ENCODE measurements at places on chromosomes 2 and 18.

DNA sequence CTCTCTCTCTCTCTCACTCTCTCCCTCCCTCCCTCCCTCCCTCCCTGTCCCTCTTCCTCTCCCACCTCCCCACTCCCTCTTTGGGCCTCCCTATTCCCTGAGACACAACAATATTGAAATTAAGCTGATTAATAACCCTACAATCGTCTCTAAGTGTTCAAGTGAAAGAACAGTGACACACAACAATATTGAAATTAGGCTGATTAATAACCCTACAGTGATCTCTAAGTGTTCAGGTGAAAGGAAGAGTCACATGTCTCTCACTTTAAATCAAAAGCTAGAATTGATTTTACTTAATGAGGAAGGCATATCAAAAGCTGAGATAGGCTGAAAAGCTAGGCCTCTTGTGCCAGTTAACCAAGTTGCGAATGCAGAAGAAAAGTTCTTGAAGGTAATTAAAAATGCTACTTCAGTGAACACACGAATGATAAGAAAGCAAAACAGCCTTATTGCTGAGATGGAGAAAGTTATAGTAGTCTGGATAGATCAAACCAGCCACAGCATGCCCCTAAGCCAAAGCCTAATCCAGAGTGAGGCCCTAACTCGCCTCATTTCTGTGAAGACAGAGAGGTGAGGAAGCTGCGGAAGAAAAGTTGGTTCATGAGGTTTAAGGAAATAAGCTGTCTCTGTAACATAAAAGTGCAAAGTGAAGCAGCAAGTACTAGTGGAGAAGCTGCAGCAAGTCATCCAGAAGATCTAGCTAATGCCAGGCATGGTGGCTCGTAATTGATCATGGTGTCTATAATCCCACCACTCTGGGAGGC is 21.3 kb downstream of the MALT1 start:
- DNase-seq, result no peak

DNA sequence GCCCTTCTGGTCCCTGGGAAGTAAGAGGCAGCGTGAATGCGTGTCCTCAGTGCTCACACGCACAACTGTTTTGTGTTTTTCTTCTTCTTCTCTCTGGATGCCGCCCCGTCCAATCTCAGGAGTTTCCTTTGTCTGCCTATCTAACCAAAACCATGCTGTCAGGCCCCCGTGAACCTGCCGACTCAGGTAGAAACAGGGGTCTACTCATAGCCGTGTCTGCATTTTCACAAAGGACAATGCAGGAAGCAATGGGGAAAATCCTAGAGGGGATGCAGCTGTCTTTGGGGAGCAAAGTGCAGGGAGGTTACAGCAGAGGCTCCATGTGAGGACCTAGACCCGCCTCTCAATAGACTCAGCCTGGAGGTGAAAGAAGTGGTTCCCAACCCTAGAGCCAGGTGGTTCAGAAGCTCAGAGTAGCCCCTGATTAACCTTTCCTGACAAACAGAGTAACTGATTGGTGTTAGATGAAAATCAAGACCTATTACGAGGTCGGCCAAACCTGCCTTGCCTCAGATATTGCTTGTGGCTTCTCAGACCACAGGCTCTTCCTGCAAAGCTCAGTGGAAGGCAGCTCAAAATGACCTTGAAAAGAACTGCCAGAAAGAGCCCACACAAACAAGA is 49.3 kb downstream of the CD226 start:
- no peak for DNase-seq

GRCh38 chr2:5982193-5982902 is 290.2 kb downstream of the SOX11 start:
- no peak for DNase-seq

DNA sequence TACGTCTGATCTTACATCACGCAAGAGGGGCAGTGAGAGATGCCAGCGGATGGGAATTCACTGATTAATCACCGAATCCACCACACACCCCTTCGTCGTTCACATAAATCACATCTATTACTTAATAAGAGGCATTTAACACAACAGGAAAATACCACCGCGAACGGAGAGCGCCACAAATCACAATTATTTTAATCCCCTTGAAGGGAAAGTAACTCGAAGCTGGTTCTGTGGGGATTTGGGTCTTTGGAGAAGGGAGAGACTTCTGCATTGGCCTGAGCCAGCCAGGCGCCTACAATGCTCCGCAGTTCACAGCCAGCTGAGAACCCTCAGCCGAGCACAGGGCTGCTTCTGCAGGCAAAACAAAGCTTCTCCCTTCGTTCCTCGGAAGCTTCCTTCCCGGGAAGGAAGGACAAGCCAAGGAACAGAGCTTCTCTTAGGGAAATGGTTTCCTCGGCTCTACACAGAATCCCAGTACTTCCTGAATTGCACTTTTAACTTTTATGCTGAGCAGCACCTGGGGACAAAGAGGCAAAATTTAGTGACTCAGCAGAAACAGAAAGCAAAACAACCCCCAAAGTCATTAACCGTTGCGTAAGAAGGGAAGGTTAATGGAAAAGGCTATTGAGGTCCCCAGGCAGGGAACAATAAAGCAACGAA is at the start of gene LRP1B:
TSS of gene LRP1B (minus strand) at position 7 of the 660 bp plus-strand sequence. CDS start 287 bp downstream, outside the sequence.
- DNase-seq, result no peak

GRCh38 chr2:191014653-191015020 is 666 bp upstream of the STAT1 start:
- no peak for DNase-seq

DNA sequence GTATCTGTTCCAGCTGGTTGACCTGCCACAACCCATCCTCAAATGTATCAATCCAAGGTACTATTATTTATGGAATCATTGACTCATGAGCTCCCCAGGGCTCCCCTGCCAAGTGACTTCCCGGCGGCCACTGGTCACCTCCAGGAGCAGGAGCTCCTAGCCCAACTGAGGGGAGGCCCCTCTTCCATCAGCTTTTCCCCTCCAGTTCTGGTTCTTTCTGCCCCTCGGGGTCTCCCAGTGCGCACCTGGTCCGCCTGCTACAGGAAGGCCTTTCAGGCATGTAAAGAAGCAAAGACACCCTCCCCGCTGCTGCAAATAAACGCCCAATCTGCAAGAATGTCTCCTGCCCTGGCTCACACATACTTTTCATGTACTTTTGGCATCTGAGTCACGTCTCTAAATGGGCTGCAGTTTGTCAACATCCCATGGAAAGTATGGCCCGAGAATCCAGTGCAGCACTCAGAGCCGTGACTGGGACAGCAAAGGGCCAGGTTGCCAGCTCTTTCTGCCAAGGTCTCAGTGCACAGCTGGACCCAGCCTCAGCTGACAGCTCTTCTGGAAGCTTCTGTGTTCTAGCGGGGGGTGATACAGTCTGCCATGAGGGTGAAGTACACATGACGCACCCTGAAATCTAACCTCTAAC is 41.4 kb downstream of the KLHL29 start:
- no peak for DNase-seq

DNA sequence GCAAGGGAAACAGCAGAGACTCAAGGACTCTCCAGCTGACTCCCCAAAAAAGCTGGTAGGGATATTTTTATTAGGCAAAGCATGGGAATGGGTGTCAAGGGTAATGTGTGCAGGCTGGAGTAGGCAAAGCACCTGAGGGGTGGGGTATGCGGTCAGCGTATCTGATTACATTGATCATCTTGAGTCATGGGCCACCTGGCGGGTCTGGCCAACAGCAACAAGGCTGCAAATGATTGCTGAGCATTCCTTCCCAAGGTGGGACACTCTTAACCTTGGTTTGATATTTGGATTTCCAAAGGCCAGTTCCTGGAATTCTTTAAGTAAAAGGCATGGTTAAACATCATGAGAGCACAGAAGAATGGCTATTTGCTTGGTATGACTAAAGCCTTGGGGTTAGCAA is 32.6 kb upstream of the CCBE1 start:
- no peak for DNase-seq

DNA sequence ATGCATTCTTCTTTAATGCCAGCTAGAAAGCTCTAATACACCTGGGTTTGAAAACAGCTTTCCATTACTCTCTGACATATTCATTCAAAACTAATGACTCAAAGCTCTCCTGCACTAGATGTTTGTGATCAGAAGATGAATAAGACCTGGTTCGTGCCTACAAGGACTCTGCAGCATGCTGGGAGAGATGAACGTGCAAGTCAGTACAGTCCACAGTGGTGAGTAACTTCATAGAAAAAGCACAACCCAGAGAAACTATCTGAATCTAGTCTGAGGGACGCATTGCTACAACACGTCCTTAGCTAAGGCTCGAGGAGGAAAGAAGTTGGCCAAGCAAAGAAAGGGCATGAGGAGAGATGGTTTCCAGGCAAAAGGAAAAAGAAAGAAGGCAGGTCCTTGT is 234.3 kb downstream of the OSR1 start:
- DNase-seq, result peak; percentile 92

DNA sequence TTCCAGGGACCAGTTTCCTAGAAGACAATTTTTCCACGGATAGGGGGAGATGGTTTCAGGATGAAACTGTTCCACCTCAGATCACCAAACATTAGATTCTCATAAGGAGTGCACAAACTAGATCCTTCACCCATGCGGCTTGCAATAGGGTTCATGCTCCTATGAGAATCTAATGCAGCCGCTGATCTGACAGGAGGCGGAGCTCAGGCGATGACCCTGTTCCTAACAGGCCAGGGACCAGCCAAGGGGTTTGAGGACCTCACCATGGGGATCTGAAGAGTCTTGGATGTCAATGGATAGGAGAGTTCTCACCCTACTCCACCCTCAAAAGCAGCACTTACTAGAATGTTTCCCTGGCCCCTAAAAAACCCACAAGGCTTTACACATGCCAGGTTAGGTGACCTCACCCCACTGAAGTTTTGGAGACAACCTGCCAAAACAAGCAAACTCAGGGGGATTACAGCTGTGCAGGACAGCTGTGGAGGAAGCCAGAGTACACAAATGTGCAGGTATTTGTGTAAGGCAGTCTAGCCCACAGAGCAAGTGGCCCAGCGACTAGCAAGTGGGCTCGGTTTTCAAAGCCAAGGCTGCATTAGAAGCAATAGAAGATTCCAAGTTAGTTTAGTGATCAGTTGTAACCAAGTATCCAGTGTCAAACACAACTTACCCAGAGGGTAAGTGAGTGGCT is 3.9 kb downstream of the EVA1A start:
- no peak for DNase-seq

- no peak for DNase-seq
Measured at GRCh38 chr2:161102770-161103450, 57.3 kb upstream of the TANK start.

DNA sequence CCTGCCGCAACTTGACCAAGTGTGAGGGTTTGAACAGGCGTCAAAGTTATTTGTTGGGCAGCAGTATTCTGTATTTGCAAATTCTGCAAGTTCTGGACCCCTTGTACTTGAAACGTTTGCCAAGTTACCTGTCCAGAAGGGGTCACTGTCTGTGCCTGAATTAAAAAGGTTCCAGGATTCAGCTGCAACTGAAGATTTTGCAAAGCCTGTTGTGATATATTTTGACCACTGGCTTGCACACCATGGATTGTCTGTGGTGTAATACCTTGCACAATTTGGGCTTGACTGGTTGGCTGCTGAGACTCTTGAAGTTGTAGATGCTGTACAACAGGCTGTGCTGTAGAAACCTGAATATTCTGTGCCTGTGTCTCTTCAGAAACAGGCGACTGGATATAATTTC is 10.2 kb downstream of the SP3 start:
- no peak for DNase-seq

GRCh38 chr2:6474161-6475140 is 391.3 kb downstream of the CMPK2 start:
- no peak for DNase-seq

DNA sequence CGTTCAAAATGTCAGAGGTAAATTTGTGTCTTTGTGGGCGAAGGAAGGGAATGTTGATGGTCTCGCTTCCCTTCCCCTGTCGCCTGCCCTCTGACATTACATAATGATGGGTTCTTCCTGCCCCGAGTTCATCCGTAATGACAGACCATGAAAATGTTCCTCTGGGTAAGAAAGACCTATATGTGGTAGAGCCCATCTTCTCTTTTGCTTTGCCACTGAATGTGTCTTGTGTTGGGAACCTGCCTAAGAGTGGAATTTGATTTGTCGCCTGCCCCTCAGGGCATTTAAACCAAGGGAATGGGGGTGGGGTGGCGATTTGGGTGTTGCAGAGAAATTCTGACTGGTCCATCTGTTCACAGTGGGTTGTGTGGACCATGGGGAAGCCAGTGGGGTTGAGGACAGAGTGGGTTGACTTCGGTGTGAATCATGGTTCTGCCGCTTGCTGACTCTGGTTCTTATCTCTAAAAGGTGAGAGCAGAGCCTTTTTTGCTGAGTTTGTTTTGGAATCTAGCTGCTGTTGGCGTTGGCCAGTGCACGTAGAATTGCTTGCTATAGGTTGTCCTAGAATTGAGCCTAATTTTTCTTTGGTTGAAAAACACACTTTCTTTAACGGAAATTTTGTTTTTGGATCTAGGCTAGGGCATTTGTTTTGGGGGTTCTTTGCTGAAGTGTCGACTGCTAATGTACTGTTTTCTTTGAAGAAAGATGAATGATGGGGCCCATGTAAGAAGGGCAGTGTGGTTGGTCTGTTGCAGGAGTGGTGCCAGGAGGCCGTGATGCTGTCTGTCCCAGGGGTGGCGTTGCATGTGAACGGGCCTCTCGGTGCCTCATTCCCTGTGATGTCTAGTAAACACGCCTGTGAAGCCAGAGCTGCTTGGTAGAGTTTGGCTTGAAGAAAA is 1.3 kb downstream of the INPP4A start:
- DNase-seq, result no peak

GRCh38 chr2:211957799-211958198 is 580.8 kb downstream of the ERBB4 start:
- DNase-seq, result no peak

GRCh38 chr2:237452861-237453260 is 34.2 kb upstream of the MLPH start:
- DNase-seq, result peak; percentile 55

- DNase-seq, result no peak
Measured at GRCh38 chr2:135736546-135736945, 5.1 kb upstream of the UBXN4 start.

GRCh38 chr2:48933828-48934497 is 178.4 kb upstream of the LHCGR start:
- DNase-seq, result no peak

GRCh38 chr18:1090758-1091157 is 186.1 kb downstream of the ADCYAP1 start:
- DNase-seq, result no peak

- no peak for DNase-seq
Measured at GRCh38 chr2:38709567-38710194, 41.5 kb downstream of the SRSF7 start.

DNA sequence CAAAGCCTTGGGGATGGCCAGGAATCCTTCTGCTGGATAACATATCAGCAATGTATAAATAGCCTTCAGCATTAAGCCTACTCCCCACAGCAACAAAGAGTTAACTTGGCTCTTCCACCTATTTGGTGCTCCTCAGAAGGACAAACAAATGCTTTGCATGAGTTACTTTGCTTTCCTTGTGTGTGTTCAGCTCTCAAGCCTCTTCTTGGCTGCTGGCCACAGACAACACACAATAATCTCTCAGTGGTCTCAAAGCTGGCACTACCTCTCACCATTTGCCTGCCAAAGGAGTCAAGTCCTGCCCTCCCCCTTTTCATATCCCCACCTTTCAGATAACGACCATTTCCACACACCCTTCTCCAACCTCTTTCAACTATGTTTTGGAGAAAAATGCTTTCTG is 17.5 kb downstream of the FTCDNL1 start:
- DNase-seq, result no peak

GRCh38 chr18:79933765-79934164 is 17.7 kb downstream of the SLC66A2 start:
- DNase-seq, result peak; percentile 46

Data from AG04449 (cell line).